ENCODE measurements at places on chromosomes 11 and 22.

DNA sequence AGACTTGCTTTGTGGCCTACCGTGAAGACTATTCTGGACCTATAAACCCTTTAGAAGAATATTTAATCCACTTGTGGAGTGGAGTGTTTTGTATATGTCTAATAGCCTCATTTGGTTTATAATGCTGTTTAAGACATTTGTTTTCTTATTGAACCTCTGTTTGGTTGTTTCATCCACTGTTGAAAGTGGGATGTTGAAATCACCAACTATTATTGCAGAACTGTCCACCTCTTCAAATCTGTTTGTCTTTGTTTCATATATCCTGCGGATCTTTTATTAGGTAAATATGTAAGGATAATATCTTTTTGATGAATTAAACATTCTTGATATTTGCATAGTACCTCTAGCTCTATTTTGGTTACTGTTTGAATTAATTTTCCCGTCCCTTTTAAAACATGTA is 49.1 kb downstream of the XKR3 start:
- no peaks in the 10 kb centered on the region for H3K27me3 ChIP-seq
- H3K4me1 ChIP-seq, result peaks cover 5% of the 10 kb centered on the region
- H3K36me3 ChIP-seq, result no peaks in the 10 kb centered on the region
- H3K27ac ChIP-seq, result no peak overlapping the region

DNA sequence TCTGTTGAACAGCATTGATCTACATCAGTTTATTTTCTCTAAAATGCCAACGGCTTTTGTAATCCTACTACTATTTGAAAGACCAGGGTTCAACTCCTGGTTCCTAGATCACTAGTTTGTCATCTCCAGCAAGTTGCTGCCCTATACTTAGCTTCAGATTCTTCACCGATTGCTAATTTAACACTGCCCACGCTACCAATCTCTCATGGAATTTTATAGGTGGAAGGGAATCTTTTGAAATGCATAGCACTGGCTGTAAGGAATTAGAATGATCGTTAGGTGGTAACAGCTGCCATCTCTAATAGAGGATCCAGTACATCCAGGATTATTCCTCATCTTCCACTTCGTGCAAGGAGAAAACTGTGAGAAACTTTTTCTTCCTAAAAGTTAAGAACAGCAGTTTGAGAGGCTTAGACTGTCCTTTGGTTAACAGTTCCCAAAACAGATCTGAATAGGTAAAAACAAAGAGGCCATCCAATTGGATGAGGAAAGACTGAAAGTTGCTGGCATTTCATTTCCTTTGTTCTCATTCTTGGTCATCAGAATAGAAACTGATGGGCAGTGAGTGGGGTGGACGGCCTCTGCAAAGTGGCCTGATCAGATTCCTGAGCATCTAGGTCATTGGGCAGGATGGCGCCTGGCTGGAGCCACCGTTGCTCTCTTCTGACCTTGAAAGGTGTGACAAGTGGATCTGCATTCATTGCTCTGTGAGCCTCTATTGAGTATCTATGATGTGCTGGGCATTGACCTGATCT is 236.3 kb upstream of the SORL1-AS1 start:
- H3K36me3 ChIP-seq, result no peaks in the 10 kb centered on the region
- H3K4me1 ChIP-seq, result no peaks in the 10 kb centered on the region
- H3K27me3 ChIP-seq, result no peaks in the 10 kb centered on the region
- no peak for DNase-seq
- no peak overlapping the region for H3K4me3 ChIP-seq
- H3K27ac ChIP-seq, result no peak overlapping the region

DNA sequence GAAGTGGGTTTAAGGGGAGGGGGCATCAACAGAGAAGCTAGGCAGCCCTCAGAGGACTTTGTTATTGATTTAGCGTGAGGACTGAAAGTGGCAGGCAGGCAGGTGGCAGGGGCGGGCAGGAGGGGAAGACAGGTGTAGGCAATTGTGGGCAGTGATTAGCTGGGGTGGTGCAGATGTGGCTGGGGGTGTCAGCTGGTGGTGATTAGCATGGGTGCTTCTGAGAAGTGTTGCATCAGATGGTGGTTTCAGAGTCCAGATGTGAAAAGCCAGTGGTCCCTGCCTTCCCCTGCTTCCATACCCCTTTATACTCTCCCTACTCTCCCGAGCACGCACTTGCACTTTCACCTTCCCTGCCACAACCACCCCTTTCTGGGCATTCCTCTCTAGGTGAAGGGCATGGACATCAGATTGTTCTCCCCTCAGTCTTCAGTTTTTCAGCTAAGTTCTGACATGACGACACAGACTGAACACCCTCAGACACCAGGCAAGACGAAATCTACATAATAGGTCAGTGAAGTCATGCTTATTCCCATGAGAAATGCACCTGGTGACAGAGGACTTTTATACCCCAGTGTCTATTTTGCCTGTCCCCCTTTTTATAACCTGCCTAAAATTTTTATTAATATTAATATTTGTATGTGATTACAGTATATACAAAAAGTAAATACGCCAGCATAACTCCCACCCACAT is 435.7 kb upstream of the CADM1 start:
- H3K27me3 ChIP-seq, result no peaks in the 10 kb centered on the region
- no peak overlapping the region for H3K4me3 ChIP-seq
- no peaks in the 10 kb centered on the region for H3K36me3 ChIP-seq
- no peaks in the 10 kb centered on the region for H3K4me1 ChIP-seq
- H3K27ac ChIP-seq, result no peak overlapping the region

DNA sequence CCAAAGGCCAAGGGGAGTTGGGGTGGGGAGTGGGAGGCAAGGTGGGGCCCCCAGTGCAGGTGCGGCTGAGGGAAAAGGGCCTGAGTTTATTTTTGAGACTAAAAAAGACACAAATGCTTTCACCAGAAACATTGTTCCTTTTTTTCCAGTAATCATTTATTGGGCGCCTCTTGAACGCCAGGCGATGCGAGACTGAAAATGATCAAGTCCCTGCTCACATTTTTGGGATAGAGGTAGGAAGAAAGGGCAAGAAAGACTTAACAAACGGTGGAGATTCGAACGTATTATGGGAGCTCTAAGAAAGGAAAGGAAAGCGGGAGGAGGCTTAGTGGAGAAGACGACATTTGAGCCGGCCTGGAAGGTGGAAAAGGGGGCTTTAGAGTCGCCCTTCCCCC is 796 bp upstream of the SF3B2 start:
- H3K27ac ChIP-seq, result peak overlapping the region; percentile 83
- peaks cover 27% of the 10 kb centered on the region for H3K36me3 ChIP-seq
- peak overlapping the region; percentile 89 for H3K4me3 ChIP-seq
- H3K27me3 ChIP-seq, result no peaks in the 10 kb centered on the region
- H3K4me1 ChIP-seq, result peaks cover 35% of the 10 kb centered on the region

DNA sequence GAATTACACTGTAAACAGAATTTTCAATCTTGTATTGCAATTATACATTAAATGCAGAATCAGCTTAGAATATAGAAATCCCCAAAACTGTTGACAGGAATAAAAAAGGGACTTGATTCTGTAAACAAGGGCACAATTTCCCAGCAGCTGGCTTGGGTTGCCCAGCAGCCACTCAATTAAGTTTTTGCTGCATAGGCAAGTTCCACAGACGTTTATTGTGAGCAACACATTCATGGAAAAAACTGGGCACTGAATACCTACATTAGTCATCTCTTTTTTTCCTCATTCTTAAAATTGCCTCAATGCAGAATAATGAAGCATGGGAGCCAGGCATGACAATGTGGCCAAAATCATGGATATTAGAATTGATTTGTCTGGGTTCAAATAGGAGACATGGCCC is 421.8 kb upstream of the ANO5 start:
- H3K27ac ChIP-seq, result no peak overlapping the region
- H3K36me3 ChIP-seq, result no peaks in the 10 kb centered on the region
- H3K27me3 ChIP-seq, result no peaks in the 10 kb centered on the region
- H3K4me1 ChIP-seq, result no peaks in the 10 kb centered on the region
- no peak for DNase-seq

- H3K36me3 ChIP-seq, result no peaks in the 10 kb centered on the region
- no peak overlapping the region for H3K27ac ChIP-seq
Observed at GRCh38 chr11:61783717-61784505, 8.5 kb downstream of the TMEM258 start.

GRCh38 chr11:18313965-18314763 is 7.8 kb downstream of the HPS5 start:
- H3K4me1 ChIP-seq, result peaks cover 23% of the 10 kb centered on the region
- no peak overlapping the region for H3K4me3 ChIP-seq
- H3K27ac ChIP-seq, result no peak overlapping the region
- H3K27me3 ChIP-seq, result no peaks in the 10 kb centered on the region

DNA sequence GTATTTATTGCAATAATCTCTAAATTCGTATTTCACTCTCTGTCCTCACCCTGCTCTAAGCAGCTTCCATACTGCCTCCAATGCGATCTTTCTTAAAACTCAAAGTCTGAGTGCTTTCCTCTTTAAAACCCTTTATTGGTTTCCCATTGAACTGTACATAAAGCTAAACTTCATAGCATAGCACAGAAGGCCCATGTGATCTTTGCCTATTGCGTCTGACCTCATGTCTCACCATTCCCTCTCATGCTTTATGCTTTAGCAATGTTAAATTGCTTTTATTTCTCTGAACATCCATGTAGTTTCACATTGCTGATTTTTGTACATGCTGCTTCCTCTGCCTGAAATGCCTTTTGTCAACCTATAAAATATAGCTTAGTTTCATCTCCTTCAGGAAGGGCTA is 28.4 kb downstream of the ZDHHC13 start:
- H3K36me3 ChIP-seq, result peaks cover 16% of the 10 kb centered on the region
- no peaks in the 10 kb centered on the region for H3K4me1 ChIP-seq

DNA sequence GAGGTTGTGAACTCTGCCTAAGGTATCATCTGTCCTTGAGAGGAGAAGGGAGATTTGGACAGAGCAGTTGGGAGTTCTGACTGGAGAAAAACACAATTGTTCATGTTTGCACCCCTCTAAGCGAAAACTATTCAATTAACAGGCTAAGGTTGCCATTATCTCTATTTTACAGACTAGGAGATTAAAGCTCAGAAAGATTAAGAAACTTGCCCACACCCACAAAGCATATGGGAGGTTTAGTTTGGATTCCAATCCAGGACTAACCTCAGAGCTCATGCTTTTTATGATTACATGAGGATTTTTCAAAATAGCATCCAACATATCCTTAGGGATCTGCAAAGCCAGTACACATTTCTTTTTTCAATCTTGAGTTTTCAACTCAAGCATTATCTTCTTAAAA is 22.0 kb downstream of the GAB2 start:
- H3K4me3 ChIP-seq, result no peak overlapping the region
- no peak for DNase-seq
- H3K4me1 ChIP-seq, result peaks cover 34% of the 10 kb centered on the region
- H3K36me3 ChIP-seq, result peaks cover 20% of the 10 kb centered on the region
- no peaks in the 10 kb centered on the region for H3K27me3 ChIP-seq
- no peak overlapping the region for H3K27ac ChIP-seq

Measured in activated CD8-positive, alpha-beta memory T cell treated with anti-CD3 and anti-CD28 coated beads, Interleukin-2, amount 10 ng/mL, durations not matched to agents 7 days and 5 days (primary cell).